Endodermal cell (in vitro differentiated cells): ENCODE measurements at places on chromosomes 7 and 10. TPM values are rescaled to one million over a fixed set of nuclear protein-coding genes. Genes with fewer than 3 reads are reported as not detected.

The LLCFC1 gene
- total RNA-seq: not detected in 3 replicates

The PITX3 gene
- total RNA-seq: 0.16 TPM in 1 of 2 replicates, not detected in the other

The OPN4 gene
- not detected in 3 replicates for total RNA-seq

The ARMC3 gene
- 1.5 to 4.3 TPM (median 3.0 TPM) in 3 replicates for total RNA-seq
